ENCODE measurements at places on chromosomes 6 and 20. TPM values are rescaled to one million over a fixed set of nuclear protein-coding genes. Genes with fewer than 3 reads are reported as not detected.

DNA sequence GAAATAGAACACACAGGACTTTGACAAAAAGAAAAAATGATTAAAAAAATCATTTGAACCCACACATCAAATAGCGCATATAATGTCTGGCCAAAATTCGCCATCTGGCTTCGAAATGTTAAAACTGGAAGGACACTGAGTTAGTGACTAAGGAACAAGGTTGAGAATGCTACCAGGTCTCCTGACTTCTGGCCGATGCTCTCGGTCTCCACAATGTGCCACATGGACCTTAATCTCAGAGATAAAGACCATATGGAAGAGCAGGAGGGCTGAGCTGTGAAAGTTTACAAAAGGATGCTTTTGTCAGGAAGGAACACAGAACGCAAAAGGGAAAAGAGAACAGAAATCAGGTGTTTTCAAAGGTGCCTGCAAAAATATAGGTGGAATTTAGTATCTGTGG lies 54.7 kb downstream of the FAXC start:
- no peak for DNase-seq

DNA sequence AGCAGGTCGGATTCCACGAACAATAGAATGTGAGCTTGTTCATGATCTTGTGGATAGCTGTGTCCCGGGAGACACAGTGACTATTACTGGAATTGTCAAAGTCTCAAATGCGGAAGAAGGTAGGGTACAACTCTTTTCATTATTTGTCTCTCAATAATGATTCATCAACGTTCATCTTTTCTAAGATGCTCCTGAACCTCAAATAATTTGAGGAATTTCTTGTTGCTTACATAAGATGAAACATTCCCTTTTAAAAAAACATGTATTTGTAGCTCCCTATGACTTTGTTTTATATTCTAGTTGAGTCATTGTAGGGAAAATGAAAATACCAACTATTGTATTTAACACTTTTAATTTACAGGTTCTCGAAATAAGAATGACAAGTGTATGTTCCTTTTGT lies 17.0 kb downstream of the MCM8 start:
- DNase-seq: no peak

- no peak for DNase-seq
Measured at GRCh38 chr6:97151601-97152000, 131.4 kb downstream of the MMS22L start.

BNIP5 gene
- not detected for polyA plus RNA-seq

DNA sequence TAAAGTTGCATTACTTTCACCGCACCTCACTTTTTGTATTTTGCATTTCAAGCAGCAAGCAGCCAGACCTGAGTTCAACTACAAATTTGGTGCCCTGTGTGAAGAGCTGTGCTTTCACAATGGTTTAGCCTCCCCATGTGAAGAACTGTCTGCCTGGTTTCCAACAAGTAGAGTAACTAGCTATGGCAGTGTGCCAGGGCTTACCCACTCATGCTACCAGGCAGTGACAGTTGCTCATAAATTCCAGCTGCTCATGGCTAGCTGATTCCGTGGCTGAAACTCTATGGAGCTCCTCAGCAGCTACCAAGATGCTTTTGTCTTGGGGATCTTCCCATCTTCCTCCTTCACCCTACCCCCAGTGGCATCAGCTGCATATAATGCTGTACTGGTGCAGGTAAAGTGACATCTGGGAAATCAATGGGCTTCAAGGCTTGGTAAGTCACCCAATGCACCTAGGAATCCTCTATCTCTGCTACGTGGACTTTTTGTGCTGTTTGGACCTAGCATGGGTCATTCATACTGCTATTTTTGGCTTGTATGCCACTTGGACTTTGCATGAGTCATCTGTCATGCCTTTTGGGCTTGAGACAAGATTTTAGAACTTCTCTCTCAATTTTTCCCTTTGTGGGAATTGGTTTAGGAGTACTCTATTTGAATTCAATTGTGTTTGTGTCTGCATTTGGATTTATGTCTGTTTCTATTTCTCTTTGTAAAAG lies 176.5 kb upstream of the GJE1 start:
- peak; percentile 22 for DNase-seq

DNA sequence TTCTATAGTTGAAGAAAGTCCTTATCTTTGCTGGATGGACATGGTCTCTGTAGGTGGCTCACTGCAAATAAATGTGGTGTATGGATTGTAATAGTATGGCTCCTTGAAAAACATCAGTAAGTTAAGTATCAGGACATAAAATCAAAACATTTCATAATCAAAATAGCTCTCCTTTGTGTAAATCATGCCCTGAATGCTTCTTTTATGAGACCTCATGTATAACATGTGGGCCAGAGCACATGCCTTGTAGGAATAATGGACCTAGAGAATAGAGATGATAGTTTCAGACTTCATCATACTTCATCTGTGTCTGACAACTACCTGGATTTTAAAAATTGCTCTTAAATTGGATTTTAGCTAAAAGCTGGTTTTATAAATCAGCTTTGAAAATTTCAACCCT lies 159.9 kb downstream of the ASCC3 start:
- DNase-seq: no peak

DNA sequence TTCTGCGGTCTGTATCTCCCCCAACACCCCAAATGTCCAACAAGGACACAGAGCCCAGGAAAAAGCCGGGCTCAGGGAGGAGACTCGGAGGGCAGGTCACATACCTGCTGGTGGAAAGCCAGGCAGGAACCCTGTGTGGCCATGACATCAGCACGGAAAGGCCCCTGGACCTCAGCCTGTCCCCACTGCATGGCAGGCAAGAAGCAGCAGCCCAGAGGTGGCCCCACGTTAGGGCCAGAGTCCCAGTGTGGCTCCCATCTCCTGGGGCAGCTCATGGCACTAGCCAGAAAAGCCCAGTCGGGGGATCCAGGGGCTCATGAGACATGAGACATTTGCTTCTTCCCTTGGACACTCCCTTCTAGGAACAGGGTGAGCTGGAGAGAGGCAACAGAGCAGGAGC lies 258.7 kb downstream of the DLL1 start:
- DNase-seq: no peak

DNA sequence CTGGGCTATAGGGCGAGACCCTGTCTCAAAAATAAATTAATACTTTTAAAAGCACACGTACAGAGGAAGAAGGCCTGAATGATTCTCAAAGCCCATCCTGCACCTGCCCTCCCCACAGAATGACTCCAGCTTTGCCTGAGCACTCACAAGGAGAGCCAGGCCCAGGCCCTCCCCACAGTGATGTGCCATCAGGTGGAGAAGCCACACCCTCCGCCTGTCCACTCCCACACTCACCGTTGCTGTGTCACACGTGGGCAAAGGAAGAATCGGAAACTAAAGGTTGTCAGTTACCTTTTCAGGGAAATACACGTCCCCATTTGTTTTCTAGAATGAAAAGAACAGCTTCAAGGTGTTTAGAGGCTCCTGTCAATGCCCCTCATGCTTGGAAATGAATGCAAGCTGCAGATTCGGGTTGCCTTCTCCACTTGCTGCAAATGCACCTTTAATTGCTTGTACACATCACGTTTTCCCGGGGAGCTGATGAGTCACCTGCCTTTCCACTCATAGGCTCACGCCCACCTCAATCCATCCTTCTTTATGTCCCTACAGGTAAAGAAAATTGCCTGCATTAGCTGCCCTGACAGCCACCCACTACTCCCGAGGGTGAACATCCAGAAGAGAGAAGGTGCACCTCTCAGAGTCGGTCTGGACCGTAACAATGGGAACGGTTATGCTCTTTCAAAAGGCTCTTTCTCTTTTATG lies 45.5 kb upstream of the AFDN start:
- DNase-seq: no peak

DNA sequence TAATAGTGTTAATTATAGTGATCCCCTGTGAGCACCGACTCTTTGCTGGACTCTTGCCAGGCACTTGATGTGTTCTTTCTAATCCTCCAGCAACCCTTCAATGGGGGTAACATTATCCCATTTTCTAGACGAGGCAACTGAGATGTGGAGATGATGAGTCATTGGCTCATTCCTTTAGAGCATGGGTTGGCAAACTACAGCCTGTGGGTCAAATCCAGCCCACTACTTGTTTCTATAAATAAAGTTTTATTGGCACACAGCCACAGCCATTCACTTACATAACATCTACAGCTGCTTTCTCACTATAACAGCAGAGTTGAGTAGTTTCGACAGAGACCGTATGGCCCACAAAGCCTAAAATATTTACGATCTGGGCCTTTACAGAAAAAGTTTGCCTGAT lies 249.5 kb upstream of the KCNG1 start:
- peak; percentile 39 for DNase-seq

GRCh38 chr20:46361811-46362210 lies 44.6 kb downstream of the ELMO2 start:
- no peak for DNase-seq

DNA sequence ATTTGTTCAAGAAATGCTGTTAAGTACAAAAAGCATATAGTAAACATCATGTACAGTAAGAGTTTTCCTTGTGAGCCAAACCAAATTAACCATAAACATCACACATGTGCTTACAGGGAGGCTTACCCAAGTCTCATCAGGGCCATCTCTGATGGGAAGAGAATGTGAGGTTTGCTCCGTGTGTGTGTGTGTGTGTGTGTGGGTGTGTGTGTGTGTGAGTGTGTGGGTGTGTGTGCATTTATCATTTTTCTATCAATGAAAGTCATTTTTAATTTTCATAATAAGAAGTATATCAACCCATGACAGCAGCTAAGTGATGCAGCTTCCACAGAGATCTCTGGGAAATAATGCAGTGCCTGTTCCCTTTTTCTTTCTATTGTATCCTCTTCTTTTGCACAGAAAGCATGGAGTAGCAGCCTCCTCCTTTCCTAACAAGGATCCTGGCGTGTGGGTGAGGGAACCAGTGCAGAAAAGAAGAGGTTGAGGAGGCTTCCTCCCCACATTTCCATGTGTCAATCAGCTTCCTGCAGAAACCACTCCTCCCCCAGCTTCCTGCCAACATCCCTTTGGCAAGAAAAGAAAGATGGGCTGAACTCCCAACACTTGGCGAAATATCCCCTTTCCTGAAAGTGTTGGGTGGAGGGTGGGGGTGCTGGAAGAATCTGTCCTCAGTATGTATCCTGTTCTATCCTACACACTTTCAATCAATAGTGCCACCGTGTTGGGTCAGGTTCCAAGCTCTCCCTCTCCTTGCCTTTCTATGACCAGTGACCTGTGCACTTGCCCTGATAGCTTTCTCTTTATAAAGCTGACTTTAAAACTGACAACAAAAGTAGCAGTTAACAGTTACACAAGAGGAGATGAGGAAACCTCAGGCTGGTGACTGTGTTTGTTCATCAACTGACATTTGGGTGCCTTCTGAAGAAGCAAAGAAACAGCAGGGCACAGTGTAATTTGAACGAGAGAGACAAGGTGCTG lies 251.8 kb upstream of the CITED2 start:
- DNase-seq: no peak

GRCh38 chr20:18654448-18654773 lies 66.6 kb downstream of the DTD1 start:
- DNase-seq: no peak

GRCh38 chr6:111307275-111307858 lies 175.7 kb downstream of the REV3L start:
- no peak for DNase-seq

DNA sequence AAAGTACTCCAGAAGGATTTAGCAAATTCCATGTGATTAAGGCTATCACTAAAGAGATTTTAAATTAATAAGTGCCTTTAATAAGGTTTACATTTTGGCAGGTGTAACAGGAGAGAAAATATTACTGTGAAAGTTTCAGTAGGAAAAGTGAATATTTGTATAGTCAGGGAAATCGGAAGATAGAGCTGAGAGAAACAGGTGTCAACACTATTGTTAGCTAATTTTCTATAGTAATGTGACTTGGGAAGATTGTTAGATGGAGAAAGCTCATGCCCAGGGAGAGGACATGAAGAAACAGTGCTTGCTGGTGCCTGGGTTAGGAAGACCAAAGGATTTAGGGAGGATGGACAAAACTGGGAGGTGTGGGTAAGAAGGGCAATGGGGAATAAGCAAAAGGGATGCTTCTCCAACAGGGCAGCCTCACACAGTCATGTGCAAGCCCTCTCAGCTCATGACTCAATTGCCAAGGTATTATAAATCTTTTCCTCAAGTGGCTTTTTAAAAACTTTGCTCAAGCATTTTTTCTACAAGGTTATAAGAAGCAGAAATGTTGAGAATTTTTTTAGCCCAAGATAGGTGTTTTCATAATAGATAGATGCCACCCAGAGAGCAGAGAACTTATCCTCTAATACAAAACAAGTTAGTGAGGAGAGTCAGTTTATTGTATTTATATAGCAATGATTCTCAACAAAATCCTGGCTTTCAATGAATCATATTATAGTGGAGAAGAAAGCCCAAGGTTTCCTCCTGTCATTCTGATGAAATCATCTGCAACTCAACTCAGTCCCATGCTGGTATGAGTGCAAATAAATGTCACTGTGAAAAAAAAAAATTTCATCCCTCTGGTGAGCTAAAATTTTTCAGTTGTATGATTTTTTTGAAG lies 325.2 kb upstream of the NT5E start:
- DNase-seq: no peak

DNA sequence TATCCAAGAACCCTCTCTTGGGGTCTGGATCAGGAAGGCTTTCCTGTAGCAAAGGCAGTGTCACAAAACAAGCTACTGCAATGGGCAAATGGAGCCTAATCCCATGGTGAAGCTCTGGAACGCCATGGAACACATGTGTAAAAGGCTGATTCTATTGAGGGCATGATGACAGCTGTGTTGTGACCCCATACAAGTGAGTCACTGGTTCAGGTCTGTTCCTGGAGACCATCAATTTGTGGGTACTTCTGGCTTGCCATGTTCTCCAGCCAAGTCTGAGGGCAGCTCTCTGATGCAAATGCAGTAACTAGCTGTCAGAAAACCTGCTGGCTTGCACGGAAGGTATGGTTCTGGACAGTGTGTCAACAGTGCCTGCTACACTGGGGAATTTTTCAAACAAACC lies 33.3 kb upstream of the ECHDC1 start:
- no peak for DNase-seq

TREM1 gene
- polyA plus RNA-seq: 0.49 TPM

All from muscle of leg (tissue), 16 donors.